ENCODE measurements at places on chromosomes 6 and 20.

- DNase-seq = no peak
Measured at GRCh38 chr6:27178860-27179259, 68.6 kb upstream of the PRSS16 start.

DNA sequence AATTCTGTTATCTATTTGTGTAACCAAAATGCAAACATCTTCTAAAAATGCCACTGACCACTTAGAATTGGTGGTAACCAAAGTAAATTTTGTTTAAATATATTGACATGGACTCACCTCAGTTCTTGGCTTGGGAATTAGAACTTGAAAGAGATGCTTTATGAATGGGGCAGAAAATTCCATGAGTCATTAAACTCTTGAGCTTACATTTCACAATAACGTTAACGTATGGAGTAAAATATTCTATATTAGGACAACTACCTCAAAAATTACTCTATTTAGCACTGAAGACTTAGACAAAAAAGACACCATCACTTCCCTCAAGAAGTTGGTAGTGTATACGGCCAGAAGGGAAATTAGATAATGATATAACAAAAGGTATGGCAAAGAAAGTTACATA, 752.2 kb upstream of the MARCKS start:
- no peak for DNase-seq

DNA sequence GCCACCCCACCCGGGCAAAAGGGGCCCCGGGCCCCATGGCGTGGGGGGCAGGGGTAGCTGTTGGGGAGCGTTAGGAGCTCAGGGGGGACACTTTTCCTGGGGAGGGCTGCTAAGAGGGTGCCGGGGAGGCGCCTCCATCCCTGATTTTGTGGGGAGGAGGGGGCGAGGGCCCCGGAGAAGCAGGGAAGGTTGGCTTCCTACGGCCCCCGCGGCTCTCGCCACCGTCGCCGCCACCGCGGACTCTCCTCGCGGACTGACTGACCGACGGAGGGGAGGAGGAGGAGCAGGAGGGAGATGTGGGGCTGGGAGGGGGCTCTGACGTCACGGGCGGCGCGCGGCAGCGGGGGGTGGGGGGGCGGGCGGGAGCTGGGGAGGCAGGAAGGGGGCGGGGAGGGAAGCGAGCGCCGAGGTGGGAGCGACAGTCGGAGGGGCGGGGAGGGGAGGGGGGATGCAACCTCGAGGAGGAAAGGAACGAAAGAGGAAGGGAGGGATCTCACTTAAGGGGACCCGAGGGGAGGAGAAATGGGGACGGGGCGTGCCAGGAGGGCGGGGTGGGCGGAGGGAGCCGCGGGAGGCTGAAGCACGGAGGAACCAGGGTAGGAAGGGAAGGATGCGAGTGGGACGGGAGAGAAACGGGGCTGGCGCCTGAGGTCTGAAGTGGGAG, 5.1 kb downstream of the GABBR1 start:
- peak; percentile 72 for DNase-seq

- DNase-seq = peak; percentile 89
Measured at GRCh38 chr20:45970646-45971424, 1.2 kb downstream of the ZNF335 start.
